ENCODE measurements at places on chromosomes 11 and 22.
A peak's percentile ranks its signal among the peaks of the same experiment; 100 is the strongest.

DNA sequence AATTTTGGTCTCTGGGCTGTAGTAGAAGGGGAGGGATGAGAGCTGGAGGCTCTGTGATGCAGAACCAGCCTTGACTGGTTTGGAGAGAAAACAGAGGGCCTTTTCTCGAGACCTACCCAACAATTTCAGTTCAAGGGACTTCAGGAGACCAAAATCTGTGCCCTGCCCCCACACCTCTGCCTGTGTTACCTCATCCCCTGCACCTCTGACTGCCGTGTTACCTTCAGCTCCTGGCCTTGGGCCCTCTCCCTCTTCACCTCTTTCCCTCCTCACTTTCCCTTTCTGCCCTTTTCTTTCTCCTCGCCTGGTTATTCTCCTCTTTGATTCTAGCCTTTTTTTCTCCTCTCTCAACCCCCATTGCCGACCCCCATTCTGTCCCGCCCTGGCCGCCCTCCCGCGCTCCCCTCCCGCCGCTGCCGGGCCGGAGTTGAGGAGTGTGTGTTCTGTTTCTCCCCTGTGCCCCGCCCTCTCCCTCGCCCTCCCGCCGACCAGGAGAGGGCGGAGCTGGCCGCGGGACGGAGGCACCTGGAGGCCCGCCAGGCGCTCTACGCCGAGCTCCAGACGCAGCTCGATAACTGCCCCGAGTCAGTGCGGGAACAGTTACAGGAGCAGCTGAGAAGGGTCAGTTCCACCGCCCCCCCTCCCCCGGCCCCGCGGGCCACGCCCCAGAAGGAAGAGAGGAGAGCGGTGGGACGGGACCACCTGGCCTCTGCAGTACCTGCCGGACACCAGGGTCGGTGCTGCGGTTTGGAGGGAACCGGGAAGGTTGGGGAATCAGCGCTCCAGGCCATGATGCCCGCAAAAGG, 27.2 kb downstream of the PHLDB1 start:
- DNase-seq, result no peak

DNA sequence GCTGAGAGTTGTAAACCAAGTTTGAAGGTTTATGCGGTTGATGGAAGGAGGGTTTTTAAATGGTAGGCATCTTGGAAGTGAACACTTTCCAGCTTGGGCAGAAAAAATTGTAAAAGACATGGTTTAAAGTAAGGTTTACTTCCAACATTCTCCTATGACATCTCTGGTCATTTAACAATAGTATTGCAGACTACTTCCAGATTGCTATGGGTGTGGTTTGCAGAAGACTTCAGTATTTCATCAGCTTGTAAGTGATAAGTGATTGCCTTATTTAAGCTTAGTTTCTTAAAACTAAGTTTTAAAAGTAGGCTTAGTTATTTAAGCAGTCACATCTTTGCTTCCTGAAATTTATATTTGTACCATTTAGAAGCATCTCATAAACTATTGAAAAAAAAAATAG, 7.2 kb upstream of the STT3A start:
- no peak for DNase-seq

DNA sequence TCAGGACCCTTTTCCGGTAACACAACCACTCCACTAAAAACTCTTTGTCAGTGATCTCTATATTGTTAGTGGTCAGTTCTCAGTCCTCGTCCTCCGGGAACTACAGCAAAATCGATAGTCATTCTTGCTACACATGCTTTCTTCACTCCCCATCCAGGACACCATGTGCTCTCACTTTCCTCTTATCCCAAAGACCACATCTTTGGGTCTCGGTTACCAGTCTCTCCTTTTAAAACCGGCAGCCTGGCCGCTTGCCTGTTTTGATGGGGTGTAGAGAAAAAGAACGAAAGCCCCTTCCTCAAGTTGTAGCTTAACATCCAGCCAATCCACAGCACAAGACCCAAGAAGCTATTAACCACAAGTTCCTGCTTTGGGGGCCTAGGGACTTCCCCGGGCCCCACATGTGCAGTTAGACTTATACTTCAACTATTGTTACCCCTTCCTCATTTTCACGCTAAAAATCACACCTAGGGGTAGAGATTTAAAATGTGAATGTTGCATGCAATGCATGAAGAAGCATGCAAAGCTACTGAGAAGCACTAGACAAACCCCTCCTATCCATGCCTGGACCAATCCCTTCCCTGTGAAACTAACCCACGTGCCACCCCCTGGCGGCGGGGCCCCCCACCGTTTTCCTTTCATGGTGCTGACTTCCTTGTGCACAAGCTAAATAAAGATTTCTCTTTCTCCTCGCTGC, 1.5 kb upstream of the TOLLIP start:
- peak; percentile 69 for DNase-seq

GRCh38 chr11:111209543-111210355, 35.8 kb upstream of the POU2AF2 start:
- no peak for DNase-seq

- no peak for DNase-seq
These were observed 56.6 kb upstream of the DRD2 start for GRCh38 chr11:113531575-113532451.

- DNase-seq, result no peak
These were observed 52.2 kb downstream of the DNAJC24 start for GRCh38 chr11:31421820-31422219.

DNA sequence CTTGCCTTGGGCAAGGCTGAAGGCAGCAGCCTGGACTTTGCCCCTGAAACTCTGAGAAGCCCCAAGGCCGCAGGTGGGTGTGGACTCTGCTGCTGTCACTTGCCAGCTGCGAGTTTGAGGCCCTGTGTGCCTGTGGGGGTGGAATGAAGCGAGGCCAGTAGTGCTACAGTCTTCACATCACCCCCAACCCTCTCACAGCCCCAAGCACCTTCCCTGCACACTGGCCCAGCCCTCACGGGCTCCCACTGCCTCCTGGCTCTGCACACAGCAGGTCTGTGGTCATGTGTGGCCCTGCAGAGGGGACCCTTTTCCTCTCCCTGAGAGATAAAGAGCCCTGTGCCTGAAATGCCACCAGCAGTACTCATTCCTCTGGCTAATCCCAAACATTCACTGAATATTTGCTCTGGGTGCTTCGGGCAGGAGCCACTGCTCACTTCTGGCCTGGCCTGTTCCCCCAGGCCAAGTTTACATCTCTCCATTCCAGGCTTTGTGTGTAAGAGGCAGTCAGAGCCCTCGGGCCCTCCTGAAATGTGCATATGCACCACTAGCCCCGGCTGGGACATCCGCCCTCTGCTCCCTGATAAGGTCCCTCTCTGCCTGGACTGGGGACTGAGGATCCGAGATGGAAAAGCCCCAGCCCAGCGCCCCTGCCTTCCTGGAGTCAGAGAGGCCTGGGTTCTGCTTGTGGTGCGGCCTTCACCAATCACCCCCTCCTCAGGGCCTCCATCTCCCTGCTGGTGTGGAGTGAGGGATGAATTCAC, 17.7 kb downstream of the MGAT3 start:
- no peak for DNase-seq

- no peak for DNase-seq
These were observed 5.3 kb upstream of the TBX1 start for GRCh38 chr22:19755145-19755710.

DNA sequence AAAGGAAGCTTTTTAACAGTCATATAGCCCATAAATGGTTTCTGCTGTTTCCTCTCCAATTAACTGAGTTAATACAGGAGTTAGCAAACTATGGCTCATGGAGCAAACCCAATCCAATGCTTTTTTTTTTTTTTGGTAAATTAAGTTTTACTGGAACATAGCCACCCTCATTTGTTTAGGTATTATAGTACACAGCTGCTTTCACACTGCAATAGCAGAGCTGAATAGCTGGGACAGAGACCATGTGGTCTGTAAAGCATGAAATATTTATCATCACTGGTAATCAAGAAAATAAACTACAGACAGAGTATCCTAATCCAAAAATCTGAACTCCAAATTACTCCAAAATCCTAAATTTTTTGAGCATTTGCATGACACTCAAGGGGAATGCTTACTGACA, 53.7 kb downstream of the RDX start:
- no peak for DNase-seq

- no peak for DNase-seq
These were observed 13.6 kb upstream of the MUC2 start for GRCh38 chr11:1060852-1061616.

DNA sequence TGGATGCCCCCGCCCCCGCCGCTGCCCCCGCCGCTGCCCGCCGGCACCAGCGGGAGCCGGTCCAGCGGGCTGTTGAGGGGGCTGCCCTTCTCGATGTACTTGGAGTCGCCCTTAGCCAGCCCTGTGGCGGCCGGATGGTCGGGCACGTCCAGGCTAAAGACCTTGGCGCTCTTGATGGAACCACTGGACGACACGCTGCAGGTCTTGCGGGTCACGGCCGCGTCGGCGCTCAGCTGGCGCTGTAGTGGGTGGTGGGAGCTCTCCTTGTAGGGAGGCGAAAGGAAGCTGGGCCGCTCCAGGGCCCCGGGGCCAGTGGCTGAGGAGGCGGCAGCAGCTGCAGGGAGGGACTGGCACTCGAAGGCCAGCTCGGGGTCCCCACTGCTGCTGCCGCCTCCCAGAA, 53.8 kb downstream of the ELFN2 start:
- no peak for DNase-seq

All from GF-D8 (cell line).